CD4-positive, alpha-beta T cell treated with Interleukin-1 beta for 1 hour (primary cell): ENCODE measurements at places on chromosomes 2 and 18.

GRCh38 chr2:70312560-70312959, 10.7 kb upstream of the FAM136A start:
- DNase-seq, result no peak

GRCh38 chr2:190722061-190722759, 73.3 kb downstream of the NAB1 start:
- DNase-seq, result no peak

GRCh38 chr2:191051825-191052778, 38.1 kb upstream of the STAT1 start:
- no peak for DNase-seq

- DNase-seq, result no peak
These were observed 12.4 kb downstream of the XIRP2 start for GRCh38 chr2:166900700-166901099.

GRCh38 chr2:197211881-197212342, 98.7 kb downstream of the ANKRD44 start:
- DNase-seq, result peak; percentile 25

- no peak for DNase-seq
These were observed 219.7 kb upstream of the EPHA4 start for GRCh38 chr2:221791844-221792243.

GRCh38 chr2:99878581-99879350, 263.6 kb downstream of the AFF3 start:
- no peak for DNase-seq

- no peak for DNase-seq
These were observed 367.0 kb downstream of the NR4A2 start for GRCh38 chr2:155965415-155966063.

- no peak for DNase-seq
These were observed 654.5 kb downstream of the RNF144A start for GRCh38 chr2:7571701-7572100.

GRCh38 chr2:108061439-108062042, 75.2 kb downstream of the SLC5A7 start:
- no peak for DNase-seq

DNA sequence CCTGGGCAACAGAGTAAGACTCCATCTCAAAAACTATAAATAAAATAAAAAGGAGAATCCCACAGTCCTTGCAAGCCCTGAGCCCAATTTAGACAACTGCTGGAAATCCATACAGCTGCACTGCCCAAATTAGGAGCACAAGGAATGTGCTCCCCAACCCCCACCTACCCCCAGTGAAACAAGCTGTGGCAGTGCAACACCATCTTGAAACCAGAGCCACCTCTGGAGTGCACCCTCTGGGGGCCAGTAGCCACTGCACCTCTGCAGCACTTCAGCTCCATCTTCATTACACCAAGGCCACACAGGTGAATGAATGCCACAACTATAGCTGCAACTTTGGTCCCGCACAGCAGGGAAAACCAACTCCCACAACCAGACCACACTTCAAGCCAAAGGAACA, 37.3 kb downstream of the USP34 start:
- no peak for DNase-seq

DNA sequence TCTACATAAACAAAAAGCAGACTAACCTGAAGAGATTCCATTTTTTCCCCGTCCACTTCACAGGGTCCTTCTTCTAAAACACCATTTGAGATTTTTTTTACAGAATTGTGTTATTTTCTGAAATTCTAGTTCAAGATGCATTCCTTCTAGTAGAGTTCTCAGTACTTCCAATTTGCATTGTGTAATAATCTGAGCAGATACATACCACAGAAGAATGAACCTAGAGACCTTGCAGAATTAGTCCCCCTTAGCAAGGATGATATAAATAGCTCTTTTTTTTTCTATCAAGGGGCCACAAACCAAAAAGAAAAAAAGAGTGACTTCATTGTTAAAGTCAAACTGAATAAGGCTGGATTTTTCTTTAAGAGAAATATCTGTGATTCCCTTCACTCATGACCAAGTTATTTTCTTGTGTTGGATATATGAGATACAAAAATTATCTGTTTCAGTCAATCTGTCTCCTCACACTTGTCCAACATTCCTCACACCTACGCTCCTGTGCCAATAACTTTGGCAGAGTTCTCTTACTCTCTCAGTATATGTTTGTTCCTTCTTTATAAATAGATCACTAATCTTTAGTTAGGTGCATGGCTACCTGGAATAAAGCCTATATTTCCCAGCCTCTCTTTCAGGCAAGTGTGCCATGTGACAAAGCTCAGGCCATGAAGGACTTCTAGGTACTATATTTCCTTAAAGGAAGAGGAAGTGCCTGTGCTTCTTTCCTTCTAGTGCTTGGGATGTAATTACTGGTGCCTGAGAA, 183.5 kb downstream of the ZNF385B start:
- no peak for DNase-seq

DNA sequence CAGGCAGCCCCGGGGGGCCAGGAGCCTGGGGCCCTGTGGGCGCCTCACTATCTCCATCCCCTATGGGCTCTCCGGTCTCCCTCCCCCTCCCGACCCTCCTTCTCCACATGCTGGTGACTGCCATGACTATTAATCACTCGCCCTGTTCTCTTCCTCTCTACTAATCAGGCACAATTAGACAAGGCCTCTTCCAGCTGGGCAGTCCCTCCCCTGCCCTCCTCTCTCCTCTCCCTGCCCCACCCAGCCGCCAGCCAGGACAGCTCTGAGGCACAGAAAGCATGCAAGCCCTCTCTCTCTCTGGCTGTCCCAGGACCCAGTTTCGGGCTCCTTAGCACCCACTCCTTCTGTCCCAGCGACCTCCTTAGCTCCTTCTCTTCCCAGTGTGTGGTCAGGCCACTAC, 5.8 kb downstream of the ASIC4 start:
- DNase-seq, result no peak

DNA sequence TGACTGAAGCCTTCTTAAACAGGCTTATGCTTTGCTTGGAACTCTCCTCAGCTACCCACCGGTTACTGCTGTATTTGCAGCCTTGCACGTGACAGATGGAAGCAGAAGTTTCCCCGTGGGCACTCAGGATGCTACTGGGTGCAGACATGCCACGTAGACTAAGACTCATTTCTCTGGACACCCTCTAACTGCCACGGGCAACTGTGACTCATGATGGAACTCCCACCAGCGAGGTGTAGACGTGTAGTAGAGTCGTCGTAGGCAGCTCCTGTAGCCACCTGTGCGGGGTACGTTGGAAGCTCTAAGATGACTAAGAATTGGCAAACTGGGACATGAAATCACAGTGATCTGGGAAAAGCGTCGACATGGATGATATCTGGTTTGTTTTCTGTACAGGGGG, 27.5 kb downstream of the TSHZ1 start:
- no peak for DNase-seq

DNA sequence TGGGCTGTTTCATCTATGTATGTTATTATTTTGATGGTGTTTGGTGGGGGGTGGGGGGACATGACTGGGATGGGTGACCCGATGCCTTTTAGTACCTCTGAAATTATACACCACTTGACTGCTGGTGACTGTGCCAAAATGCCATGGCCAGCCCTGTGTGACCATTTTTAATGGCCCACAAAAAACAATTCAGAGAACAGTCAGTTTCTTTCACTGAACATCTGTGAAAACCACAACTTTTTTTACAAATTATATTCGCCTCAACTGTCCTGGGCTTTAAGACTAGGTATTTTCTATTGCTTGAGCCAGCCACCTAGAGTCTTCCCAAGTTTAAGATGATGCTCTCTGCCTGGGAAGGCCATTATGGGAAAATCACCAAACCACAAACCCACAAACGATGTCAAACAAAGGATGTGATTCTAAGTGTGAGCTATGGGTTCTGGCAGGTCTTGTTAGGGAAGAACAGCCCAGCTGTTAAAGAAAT, 33.9 kb downstream of the FN1 start:
- DNase-seq, result no peak

GRCh38 chr2:12217175-12217574, 470.7 kb downstream of the LPIN1 start:
- DNase-seq, result no peak

GRCh38 chr2:215796140-215796855, 217.1 kb downstream of the MREG start:
- DNase-seq, result no peak

- peak; percentile 46 for DNase-seq
These were observed 27.1 kb upstream of the ICOS start for GRCh38 chr2:203909261-203909967.

- no peak for DNase-seq
These were observed 5.9 kb downstream of the RAB10 start for GRCh38 chr2:26039603-26040323.

DNA sequence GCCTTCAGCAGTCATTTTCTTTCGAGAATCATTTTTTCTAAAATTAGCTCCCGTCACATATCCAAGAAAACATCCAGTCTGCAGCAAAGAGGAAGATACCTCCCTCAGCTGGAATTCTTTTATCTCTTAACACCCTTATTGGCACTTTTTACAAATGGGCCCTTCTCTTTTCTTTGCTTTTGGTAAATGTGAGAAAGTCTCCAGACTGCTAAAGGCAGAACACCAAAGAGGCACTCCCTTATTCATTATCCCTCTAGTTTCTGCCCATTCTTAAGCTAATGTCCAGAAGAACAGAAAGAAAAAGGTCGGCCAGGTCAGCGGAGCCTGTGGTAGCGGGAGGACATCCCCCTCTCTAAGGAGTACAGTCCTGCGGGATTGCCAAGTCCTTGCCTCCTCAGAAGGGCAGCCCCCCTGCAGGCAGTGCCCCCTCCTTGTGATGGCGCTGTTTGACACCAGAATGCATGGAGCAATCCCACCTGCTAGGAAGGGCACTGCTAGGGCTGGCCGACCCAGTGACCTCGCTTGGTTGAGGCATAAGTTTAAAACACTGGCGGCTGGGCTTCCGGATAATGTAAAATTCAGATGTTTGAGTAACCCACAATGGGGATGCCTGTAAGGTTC, 34.0 kb downstream of the ST6GAL2 start:
- no peak for DNase-seq

DNA sequence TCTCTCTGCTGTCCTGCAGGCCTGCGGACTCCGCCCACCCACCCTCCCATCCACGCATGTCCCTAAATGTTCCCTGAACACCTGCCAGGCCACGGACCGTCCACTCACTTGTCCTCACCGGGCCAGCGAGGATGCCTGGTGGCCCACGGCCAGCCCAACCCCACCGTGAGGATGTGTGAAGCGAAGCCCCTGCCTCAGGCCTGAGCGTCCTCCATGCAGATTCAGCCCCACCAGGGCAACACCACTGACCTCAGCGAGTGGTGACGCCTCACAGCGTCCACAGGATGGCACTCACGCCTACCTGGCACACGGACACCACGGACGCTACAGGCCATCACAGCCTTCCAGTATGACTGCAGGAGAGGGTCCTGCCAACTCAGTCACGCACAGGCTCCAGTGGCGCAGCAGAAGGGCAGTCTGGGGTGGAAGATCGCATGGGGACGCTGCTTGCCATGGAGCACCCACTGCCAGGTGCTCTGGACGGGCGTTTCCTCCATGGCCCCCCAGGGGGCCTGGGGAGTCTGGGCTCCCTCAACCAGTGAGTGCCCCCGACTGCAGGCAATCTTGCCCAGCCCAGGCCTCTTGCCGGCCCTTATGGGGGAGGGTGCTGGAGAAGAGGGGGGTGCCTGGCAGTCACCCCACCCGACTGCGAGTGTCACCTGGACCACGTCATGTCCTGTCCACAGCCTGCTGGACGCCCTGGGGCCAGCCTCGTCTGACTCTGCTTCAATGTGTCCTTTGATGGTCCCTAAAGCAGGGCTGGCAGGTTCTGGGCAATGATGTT, 25.4 kb downstream of the HDAC4 start:
- no peak for DNase-seq

- no peak for DNase-seq
These were observed 173.3 kb upstream of the PIEZO2 start for GRCh38 chr18:11322716-11323115.

DNA sequence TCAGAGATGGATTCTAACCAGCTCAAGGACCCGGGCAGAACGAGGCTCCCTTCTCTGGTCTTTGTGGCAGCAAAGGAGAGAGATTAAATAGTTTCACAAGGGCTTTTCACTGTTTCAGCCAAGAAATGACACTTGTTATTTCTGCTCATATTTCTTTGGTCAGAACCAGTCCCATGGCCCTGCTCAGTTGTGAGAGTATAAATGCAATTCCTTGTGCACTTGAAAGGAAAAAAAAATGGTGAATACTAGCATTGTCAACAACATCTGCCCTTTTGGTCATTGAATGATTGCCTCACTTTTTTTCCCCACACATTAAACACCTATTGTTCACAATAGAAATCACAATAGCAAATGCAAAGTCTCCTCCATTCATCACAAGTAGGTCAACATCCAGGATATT, 104.4 kb downstream of the RDH14 start:
- no peak for DNase-seq

DNA sequence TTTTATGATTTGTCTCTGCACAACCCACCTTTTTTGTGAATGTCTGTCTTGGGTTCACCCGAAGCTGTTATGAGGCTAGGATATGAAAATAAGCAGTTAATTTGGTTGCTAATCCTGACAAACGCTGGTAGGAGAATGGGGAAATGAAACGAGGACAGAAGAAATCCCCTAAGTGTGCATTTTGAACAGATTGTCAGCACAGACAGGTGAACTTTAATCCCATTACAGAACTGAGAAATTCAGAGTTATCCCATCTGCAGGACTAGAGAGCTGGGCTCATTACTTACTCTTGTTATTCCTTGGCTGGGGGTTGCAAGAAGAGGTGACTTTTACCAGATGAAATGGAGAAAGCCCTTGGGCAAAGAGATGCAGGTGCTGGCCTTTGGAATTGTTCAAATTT, 123.3 kb upstream of the NYAP2 start:
- no peak for DNase-seq

- DNase-seq, result no peak
These were observed 513.1 kb downstream of the PARD3B start for GRCh38 chr2:205058409-205058808.

DNA sequence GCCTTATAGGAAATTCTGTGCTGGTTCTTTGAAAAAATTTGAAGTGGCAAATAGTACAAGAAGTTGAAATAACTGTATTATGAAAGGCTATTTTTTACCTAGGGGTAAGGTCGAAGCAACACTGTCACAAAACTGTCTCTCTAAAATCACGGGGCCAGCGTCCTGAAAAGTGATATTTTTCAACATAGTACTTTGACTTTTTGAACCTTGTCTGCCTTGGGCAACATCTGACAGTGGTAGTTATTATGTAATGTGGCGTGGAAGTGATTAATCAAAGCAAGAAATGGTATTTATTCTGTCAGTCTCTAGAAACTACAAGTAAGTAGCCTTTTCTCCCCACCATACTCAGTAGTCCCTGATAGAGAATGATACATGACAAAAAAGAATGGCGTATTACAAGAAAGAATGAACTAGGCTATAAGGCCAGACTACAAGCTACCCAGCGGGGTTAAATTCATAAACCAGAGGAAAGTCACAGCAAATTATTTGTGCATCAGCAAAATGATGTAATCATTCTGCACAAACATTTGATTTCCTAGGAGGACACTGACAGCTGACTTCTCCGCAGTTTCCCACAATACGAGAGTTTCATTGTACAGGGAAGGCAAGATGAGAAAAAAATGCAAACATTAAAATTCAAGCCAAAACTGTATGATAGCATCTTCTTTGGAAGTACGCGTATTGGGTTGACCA, 9.8 kb downstream of the GEN1 start:
- no peak for DNase-seq

GRCh38 chr18:10739152-10739551, 213.3 kb downstream of the NAPG start:
- DNase-seq, result no peak

- DNase-seq, result no peak
These were observed 3.4 kb upstream of the DNAJC5G start for GRCh38 chr2:27271631-27272340.

- no peak for DNase-seq
These were observed 304.2 kb downstream of the CYP26B1 start for GRCh38 chr2:71843391-71843850.
